ENCODE measurements at places on chromosomes 3 and 15. TPM values are rescaled to one million over a fixed set of nuclear protein-coding genes. Genes with fewer than 3 reads are reported as not detected.

DNA sequence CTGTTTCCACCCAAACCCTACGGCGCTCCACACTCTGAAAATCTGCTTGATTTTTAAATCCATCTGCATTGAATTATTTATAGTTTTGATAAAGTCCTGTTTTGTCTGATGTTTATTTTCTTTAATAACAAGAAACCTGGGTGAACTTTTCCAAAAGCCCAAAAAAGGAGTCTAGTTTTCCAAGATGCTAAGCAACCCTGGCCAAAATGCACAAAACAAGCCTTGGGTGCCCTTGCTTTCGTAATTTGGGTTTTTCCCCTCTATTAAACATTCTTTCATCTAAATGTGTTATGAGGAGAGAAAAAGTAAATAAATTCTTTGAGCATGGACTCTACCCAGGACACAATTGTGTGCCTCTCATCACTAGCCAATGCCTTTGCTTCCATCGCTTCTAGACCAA, 468.9 kb downstream of the MCTP2 start:
- no peak for DNase-seq

The LRRIQ4 gene
- not detected for total RNA-seq

GRCh38 chr3:88105325-88105724, 44.4 kb upstream of the C3orf38 start:
- DNase-seq = no peak

The TGM4 gene
- 0.13 TPM for total RNA-seq

- DNase-seq = peak; percentile 77
Measured at GRCh38 chr3:186236357-186237020, 125.5 kb downstream of the DGKG start.

GRCh38 chr15:31831596-31831995, 198.7 kb upstream of the CHRNA7 start:
- no peak for DNase-seq

- DNase-seq = no peak
Measured at GRCh38 chr3:11539218-11539617, 104.5 kb downstream of the VGLL4 start.

The STRA6 gene
- not detected for total RNA-seq

- DNase-seq = no peak
Measured at GRCh38 chr3:158709666-158710083, 22.6 kb downstream of the RARRES1 start.

The FRMD5 gene
- total RNA-seq = 0.67 TPM

GRCh38 chr3:84125760-84126159, 833.0 kb upstream of the CADM2 start:
- no peak for DNase-seq

- DNase-seq = peak; percentile 78
Measured at GRCh38 chr3:126197854-126198584, 17.6 kb upstream of the ALDH1L1 start.

- no peak for DNase-seq
Measured at GRCh38 chr3:123341871-123342630, 106.8 kb downstream of the ADCY5 start.

The LCTL gene
- total RNA-seq = not detected

- DNase-seq = no peak
Measured at GRCh38 chr3:168952551-168952950, 711.0 kb downstream of the MECOM start.

- no peak for DNase-seq
Measured at GRCh38 chr3:72520690-72521308, 327.4 kb downstream of the SHQ1 start.

DNA sequence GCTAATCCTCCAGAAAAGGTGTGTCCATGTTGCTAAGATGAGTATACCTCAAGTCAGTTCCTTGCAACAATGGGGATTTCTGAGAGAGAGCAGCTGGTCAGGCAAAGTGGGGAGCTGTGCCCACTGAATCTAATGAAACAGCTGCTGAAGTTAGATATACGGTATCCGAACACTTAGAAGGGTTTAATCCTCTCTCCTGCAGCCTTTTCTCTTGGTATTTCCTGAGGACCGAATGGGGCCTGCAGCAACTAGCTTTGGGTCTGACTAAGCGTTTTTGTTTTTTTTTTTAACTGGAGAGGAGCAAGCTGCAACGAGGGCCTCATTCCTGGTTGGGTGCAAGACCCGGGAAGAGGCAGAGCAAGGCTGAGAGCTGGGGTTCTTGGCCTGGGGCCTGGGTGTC, 37.6 kb upstream of the BNC1 start:
- no peak for DNase-seq

The PLCH1 gene
- total RNA-seq = 4.3 TPM
